ENCODE measurements at places on chromosomes 4 and X.

GRCh38 chr4:7333801-7334421 is 100.8 kb downstream of the PSAPL1 start:
- DNase-seq, result no peak

- DNase-seq, result no peak
Observed at GRCh38 chrX:154654925-154655324, 1.5 kb upstream of the CTAG2 start.

- DNase-seq, result no peak
Observed at GRCh38 chr4:1331591-1332353, 15.2 kb upstream of the UVSSA start.

- DNase-seq, result no peak
Observed at GRCh38 chr4:22730021-22730420, 37.3 kb downstream of the GBA3 start.

- DNase-seq, result no peak
Observed at GRCh38 chr4:27414887-27415731, 554.5 kb downstream of the STIM2 start.

DNA sequence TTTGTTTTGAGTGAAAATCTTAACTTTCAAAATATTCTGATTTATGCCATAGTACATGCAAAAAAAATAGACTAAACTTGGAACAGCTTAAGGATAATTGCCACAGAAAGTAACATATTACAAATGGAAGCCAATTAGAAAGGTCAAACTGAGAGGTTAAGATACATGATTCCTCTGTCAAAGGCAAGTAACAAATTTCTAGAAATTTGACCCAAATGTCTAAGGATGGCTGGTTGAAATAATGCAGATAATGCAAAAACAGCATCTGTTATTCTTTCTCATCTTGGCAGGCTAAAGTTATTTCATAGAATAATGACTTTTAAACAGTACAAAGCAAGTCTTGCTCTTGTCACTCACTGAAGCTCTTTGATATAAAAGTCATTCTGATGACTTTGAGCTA is 10.5 kb downstream of the FGF5 start:
- DNase-seq, result no peak

DNA sequence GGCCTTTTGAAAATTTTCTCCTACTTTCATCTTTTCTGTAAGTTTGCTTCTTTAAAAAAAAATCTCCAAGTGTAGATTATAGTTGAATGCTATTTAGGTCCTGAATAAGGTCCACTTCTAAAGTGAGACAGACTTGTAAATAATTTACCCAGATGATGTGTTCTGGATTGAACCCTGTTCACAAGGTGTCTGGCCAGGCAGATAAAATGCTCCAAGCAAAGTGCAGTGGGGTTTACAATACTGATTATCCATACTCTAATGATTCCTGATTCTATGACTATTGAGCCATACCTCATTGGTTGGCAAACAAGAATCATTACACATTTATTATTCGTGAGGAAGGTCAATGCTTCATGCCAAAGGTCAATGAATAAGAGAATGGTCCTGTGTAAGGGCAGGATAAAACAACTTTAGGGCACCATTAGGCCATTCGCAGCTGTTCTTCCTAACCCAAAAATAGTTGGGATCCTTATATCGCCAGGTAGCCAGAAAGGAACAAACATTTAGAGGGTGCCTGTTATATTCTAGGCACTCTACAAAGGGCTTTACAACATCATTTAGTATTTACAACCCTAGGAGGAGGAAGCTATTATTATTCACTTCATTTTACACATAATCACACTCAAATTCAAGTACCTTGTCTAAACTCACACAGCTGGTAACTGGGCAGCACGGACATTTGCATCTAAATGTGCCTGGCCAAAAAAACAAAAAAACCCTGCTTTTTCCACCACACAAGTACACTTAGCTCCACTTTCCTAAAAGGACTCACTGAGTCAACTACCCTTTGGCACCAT is 18.6 kb upstream of the SAT1 start:
- no peak for DNase-seq

DNA sequence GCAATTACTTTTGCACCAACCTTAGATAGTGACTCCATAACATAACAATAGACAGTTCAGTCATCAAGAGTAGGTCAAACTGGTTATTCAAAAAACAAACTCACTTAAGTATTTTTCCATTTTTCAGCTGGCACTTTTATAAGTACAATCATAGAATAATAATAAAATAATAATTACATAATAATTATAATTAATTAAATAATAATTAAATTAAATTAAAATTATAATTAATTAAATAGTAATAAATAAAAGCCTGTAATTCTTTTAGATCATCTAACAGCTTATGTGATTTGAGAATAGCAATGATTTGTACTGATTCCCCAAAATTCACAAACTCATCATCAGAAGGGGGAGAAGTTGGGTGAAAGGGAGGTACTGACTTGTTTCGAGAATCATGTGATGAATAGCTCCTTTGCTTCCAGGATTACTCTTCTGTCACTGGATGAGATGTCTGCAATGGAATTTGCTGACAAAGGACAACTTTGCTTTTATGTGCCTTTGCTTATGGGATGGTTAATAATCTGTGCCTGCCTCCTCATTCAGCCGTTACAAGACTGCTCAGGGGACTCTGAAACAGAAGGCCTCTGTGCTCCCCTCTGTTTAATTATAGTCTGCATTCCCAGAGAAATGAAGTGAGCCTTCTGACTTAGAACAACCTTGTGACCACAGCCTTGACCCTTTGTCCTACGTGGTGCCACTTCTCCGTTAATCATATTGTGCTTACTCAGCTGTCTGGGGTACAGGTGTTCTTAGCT is 104.8 kb upstream of the ENPEP start:
- DNase-seq, result no peak

GRCh38 chr4:89294573-89295269 is 12.9 kb downstream of the GPRIN3 start:
- DNase-seq, result no peak

Data from germinal center (tissue), 1 donor.